ENCODE measurements at places on chromosomes 2 and 18.

DNA sequence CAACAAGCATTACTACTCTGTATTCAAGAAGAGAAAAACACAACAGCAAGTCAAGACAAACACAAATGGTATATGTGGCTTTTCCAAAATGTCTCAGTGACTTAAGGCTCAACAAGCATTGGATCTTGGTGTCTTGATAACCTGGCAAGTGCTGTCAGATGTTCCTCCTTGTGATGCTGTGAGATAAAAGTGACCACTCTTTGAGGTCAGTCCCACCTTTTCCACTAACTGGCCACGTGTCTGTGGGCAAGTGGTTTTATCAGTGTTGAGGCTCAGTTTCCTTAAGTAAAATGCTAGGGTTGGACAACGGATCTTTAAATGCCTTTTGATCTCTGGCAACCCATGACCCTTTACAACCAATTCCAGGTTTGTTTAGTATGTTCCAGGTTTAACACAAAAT is 98.7 kb downstream of the BCL2 start:
- no peak for DNase-seq

GRCh38 chr2:106142683-106143082 is 51.4 kb downstream of the UXS1 start:
- no peak for DNase-seq

DNA sequence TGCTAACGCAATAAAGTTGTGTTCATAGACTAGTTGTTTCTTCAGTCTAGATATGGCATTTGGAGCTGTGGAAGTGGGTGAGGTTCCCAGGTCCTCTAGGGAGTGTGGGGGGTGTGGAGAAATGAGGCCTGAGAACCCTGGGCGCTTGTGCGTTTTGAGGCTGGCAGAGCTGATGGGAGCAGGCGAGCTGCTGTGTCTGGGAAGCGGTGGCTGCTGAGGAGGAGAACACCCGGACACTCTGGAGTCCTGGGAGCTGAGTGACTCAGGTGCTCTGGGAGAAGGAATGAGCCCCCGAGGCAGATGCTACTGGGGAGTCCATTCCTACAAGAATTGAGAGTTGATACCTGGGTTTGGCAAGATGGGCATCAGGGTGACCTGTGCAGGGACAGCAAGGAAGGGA is 67.5 kb downstream of the LPIN1 start:
- DNase-seq, result no peak

DNA sequence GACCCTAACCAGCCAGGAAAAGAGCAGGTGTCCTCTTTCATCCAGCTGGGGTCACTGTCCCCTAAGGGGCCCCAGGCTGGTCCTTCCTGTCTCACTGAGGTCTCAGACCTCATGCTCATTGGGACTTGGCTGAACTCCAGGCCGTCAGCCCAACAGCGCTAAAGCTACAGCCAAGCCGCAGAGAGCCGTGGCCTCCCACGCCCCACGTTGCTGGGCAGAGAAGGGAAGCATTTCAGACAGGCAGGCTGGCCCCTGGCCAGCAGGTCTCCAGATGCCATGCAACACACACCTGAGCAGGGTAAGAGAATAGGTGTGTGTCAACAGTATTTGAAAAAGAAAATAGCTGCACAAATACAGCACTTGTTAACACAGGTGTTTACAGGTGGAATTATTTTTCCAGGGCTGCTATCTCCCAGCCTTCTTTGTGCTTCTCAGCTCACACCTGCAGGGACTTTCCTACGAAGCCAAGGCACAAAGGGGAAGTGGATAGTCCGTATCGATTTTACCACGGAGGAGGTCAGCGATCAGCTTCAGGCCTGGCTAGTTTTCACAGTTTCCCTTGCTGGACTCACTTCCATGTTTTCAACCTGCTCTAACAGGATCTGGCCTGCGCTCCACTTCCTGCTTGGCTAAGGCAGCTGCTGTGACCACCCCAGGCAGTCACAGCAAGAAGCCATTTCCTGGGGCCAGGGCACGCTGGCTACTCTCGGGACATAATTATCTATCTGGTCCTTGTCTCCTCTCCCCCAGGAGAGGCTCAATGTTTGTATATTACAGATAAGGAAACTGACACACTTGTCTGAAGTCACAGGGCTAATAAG is 156.1 kb upstream of the ID2 start:
- no peak for DNase-seq

DNA sequence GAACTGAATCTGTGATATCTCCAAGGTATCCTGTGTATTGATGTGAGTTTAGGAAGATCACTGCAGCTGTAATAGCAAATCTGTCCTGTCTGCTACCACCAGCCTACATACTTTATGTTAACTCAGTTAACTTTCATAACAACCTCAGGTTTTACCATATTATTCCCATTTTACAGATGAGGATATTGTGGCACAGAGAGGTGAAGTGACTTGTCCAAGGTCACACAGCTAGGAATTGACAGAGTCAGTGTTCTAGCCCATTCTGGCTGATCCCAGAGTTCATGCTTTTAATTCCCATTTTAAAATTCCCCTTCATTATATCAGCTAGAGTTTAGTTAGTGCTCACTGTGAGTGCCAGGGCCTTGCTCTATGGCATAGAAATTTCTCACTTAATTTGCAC is 49.4 kb downstream of the PLEK start:
- no peak for DNase-seq

Measured in endothelial cell of umbilical vein (primary cell).